ENCODE measurements at places on chromosomes 3 and 15. TPM values are rescaled to one million over a fixed set of nuclear protein-coding genes. Genes with fewer than 3 reads are reported as not detected.

ZNF860 gene
- total RNA-seq = 41.4 TPM

XIRP1 gene
- total RNA-seq = not detected

GPR156 gene
- 0.20 TPM for total RNA-seq

C15orf62 gene
- 9.5 TPM for total RNA-seq

MUC13 gene
- total RNA-seq = not detected

OSTN gene
- total RNA-seq = not detected

ITIH1 gene
- 0.53 TPM for total RNA-seq

SUSD5 gene
- 0.30 TPM for total RNA-seq

LRRK1 gene
- 55.5 TPM for total RNA-seq

SAMMSON gene
- not detected for total RNA-seq

CTXN2 gene
- 0.10 TPM for total RNA-seq

RAP2B gene
- 16.9 TPM for total RNA-seq

LSAMP gene
- not detected for total RNA-seq

GXYLT2 gene
- total RNA-seq = not detected

GMPS gene
- total RNA-seq = 30.8 TPM

EFCAB12 gene
- 6.2 TPM for total RNA-seq

ATP8B4 gene
- total RNA-seq = 0.73 TPM

NEIL1 gene
- total RNA-seq = 265 TPM

CP gene
- total RNA-seq = not detected

TUSC2 gene
- total RNA-seq = 25.5 TPM

P2RY1 gene
- total RNA-seq = 0.17 TPM

GPR149 gene
- total RNA-seq = not detected

PLXND1 gene
- total RNA-seq = 74.4 TPM

KNG1 gene
- total RNA-seq = not detected

EFCC1 gene
- not detected for total RNA-seq

MCTP2 gene
- 64.8 TPM for total RNA-seq

TRIM69 gene
- 28.6 TPM for total RNA-seq

GOLGA8O gene
- total RNA-seq = 1.2 TPM

ABCC5 gene
- total RNA-seq = 31.7 TPM

CYP8B1 gene
- total RNA-seq = not detected

ZPLD1 gene
- total RNA-seq = not detected

ACSBG1 gene
- total RNA-seq = not detected

HHATL gene
- not detected for total RNA-seq

APOD gene
- total RNA-seq = 0.41 TPM

CKMT1B gene
- not detected for total RNA-seq

CRABP1 gene
- total RNA-seq = not detected

PARP15 gene
- 172 TPM for total RNA-seq

DPPA4 gene
- 3.3 TPM for total RNA-seq

SCN11A gene
- total RNA-seq = 0.24 TPM

CCR4 gene
- total RNA-seq = 0.12 TPM

CPLX3 gene
- not detected for total RNA-seq

MRPS22 gene
- total RNA-seq = 38.9 TPM

CIB2 gene
- 3.8 TPM for total RNA-seq

CCR9 gene
- total RNA-seq = 0.76 TPM

CLRN1 gene
- not detected for total RNA-seq

CCDC13 gene
- 2.5 TPM for total RNA-seq

C3orf33 gene
- 1.7 TPM for total RNA-seq

Measured in B cell (primary cell).